ENCODE measurements at places on chromosomes 6 and 20.

DNA sequence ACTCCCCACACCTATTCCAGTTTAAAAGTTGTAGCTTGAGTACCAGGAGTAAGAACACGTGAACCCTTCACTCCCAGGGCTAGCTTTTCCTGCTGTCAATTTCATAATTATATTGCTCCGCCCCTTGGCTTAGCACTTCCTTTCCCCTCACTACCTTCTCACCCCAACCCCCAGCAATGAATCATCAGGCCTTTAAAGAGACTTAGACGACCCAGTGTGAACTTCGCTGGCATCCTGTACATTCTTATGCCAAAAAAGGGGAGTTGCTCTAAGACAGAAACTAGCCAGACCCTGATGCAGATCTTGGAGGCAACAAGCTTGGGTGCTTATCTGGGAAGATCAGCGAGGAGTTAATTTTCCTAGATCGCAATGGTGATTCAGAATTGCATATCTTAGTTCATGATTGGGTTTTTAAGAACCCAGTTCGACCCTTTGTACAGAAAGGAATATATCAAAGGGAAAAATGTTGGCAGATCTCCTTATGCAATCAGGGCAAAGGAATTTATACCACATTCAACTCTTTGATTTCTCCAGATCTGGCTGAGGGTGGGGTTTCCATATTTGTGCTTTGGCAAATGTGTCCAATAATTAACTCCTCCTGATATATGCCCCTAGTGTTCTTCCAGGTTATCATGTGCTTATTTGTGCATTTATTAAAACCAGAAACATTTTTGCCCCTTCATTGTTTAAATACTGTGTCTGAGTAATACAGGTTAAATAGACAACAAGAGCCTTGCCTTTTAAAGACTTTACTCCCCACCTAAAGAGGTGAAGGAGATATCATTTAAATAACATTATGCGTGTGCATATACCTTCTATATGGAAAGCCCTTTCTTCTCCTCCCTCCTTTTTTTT is 8.1 kb upstream of the ATXN1 start:
- DNase-seq = no peak

GRCh38 chr6:42915732-42916131 is at the start of gene PTCRA:
Gene PTCRA (plus strand): TSS chr6:42916053. CDS start chr6:42916070, 17 bp downstream.
- no peak for DNase-seq

DNA sequence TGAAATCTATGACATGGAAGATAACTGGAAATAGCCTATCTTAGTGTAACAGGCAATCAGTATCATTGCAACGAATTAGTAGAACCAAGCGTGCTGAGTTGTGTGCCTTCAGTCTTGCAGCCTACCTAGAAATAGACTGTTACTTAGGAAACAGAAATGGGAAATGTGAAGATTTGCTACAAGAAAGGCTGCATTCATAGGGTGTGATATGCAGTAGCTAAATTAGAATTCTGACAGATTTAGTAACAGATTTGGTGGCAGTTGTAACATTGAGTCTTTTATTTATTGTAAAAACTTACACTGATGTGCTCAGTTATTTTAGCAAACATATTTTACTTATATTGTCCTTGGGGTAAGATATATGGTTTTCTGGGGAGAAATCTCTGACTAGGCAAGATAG is 56.2 kb downstream of the MAP7 start:
- no peak for DNase-seq

GRCh38 chr20:45041464-45042337 is 59.2 kb downstream of the KCNS1 start:
- DNase-seq = no peak

DNA sequence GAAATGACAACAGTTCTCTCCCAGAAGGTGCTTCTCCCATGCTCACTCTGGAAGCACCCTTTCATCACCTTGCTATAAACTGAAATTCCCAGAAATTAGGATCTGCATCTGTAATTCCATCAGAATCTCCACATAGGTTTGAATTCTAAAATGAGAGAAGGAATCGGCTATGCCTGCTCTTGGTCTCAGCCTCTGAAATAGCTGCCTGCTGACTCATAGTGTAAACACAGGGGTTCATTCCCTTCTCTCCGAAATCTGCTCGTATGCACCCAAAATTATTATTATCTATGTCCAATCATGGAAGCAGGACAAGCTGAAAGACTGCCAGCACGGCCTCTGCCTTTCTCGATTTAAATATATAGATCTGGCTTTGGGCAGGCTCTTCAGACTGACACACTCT is 74.6 kb upstream of the TAB2 start:
- DNase-seq = no peak

- DNase-seq = no peak
These were observed 2.6 kb upstream of the BPI start for GRCh38 chr20:38301309-38301708.

GRCh38 chr20:46031701-46032254 is 2.8 kb downstream of the SLC12A5 start:
- peak; percentile 80 for DNase-seq

DNA sequence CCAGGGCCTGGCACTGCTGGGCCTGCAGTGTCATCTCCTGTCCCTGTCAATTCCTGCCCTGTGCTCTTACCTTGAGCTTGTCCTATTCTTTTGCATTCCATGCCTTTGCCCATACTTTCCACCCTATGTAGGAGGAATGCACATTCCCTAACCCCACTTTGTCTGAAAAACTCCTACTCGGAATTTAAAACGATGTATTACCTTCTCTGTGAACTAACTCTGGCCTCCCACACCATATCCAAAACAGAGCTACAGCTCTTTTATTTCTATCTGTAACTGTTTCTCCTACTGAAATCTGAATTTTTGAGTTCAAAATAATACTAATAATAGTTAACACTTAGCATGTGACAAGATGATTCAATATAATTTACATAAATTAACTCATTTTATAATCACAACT is 353.7 kb downstream of the FRK start:
- no peak for DNase-seq

DNA sequence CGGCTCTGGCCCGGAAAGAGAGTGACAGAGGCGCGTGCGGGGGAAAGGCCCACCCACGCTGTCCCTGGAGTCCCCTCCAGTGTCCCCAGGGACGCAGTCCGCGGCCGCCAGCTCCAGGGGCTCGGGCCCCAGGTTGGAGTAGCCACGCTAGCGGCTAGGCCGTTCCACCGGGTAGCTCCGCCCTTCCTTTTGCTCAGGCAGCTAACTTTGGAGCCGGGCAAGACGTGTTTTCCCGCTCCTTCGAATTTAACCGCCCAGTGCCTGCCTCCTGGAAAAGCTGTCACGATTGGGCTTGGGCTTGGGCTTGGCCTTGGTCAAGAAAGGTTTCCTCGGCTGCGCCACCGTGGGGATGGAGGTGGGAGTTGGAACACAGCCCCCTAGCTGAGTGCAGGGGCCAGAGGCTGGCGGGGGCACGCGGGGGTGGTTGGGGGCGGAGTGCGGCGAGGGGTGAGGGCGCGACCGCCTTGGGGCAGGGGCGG is 4.7 kb downstream of the LINC00237 start:
- DNase-seq = no peak

- DNase-seq = no peak
These were observed 166.4 kb upstream of the RNF217 start for GRCh38 chr6:124795643-124796463.

DNA sequence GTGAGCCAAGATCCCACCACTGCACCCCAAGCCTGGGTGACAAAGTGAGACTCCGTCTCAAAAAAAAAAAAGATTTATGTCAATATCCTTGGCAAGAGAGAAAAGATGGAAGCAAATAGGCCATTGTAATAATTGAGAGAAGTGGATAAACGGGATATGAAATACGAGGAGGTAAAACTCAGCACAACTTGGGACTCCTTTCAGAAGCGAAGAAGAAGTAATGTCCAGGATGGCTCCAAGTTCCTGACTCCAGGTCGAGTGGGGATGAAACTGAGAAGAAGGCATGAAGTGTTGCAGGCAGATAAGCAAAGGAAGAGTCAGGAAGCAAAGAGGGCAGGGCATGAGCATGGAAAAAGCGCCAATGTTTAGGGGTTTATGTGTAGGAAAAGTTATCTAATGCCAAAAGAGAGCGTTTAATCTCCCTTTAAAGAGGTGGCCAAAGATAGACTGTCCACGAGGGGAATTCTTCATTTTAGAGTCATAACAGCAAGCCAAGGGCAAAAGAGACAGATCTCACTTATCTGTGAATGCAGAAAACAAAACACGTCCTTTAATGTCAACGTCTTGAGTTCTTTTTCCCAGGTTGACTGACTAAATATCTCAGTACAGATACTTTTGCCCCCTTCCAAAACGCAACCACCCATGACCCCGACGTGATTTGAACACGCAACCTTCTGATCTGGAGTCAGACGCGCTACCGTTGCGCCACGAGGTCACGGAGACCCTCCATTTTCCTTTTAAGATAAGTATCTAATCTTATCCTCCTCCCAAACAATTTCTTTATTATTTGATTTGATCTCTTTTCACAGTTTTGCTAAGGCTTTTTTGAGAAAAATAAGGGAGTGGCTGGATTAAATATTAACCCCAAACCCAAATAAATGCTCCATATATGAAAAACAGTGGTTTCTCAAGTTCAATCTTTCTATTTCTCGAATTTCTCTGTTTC is 46.3 kb upstream of the BTN3A2 start:
- DNase-seq = no peak

DNA sequence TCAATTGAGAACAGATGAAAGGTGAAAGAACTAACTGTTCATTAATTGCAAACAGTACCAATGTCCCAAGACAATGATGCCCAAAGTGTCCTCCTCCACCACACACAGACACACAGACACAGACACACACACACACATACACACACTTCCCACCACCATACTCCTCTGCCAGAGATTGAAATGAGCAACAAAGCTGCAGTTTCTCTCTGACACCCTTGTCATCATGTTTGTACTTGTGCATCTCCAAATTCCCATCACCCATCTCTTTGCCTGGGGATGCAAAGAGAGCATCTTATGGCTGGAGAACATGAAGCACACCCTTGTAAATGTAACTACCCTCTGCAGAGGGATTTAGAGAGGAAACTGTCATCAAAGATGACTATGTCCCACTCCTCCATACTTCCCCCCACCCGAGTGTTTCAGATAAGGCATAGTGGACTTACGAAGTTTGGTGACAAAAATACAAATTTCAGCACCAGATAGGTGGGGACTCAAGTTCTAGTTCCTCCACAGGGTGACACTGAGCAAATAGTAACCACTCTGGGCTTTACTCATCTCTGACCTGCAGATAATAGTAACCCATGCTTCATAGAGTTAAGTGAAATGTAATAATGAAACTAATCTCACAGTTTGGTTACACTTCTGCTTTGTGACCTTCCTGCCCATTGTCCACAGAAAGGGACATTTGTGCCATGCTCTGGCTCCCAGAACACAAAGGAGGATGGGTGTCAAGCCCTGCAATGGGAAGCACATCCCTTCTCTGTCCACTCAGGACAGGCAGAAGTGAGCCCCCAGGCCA is 8.7 kb downstream of the MAFB start:
- DNase-seq = no peak

DNA sequence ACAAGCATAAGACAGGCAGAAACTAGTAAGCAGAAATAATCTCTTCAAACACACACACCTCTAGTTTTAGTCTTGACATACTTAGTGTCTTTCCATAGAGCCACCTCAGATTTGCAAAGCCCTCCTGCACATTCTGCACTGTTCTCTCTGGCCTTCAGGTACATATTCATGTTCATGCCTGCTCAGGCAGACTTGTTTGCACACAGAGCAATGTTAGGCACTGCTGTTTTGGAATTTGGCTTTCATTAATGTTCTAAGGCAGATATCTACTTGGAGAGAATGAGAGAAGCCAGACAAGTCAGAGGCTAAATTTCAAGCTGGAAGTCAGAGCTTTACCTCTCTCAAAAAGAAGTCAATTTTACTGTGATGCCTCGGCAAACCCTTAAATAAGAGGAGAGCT is 21.3 kb upstream of the DST start:
- DNase-seq = no peak

GRCh38 chr20:21559305-21559704 is 45.4 kb upstream of the NKX2-2 start:
- DNase-seq = no peak

DNA sequence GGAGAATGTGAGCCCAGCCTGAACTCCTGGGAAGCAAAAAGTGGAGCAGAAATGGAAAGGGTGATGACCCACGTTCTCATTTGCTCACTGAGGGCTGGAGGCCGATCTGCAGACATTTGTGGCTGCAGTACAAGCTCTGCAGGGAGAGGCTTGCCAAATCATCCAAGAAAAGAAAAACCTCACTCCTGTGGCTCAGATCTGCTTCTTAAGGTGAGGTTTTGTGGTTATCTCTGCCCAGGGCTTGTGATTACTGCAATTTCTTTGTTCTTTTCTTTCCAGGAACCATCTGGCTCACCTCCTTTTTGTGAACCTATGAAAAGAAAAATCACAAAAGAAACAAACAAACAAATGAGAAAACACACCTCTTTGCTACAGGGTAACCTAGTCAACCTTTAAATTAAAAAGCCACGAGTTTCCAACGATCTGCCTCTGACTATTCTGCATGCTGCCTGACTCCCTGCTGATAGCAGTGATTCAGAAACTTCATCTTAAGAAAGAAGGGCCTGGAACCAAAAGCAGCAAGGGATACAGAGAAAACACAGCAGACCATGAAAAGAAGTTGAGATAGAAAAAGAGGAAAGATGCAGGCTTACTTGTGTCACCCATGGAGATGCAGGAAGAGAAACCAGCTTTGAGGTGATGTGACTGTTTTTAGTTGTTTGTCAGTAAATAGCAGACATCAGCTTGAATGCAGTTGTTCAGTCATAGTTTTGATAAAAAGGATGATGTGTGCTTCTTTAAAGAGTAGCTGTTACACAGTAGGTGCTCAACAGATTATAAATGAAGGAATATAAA is 165.1 kb downstream of the LMBRD1 start:
- DNase-seq = no peak

DNA sequence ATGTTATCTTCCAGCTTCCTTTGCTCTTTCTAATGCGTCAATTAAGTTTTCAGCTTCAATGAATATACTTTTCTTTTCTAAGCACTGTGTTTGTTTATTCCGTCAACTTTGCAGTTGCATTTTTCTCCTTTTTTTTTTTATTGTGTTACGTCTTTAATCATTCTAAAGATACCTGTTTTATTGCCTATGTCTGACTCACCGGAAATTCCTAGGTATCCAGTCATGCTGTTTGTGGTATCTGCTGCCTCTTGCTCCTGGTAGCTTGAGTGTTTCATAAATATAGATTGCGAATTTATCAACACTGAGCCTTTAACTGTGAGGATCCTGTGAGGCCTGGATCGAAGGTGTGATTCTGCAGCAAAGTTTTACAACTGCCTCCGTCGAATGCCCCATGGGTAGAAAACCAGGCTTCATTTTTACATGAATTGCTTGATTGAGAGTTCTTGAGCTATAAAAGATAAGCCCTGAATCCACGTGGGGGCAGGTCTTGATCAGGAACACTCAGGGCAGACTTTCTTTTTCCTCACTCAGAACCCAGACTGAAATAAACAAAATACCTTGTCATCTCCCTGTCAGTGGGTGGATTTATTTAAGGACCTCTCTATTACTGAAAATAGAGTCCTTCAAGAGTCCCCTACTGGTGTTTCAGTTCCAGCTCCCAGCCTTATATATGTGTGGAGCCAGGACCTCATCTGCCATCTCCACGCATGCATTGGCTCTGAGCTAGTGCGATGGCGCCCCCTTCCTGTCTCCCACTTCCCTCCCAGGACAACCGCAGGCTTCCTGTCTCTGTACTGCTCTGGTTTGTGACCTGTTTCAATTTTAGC is 60.1 kb upstream of the LRRC1 start:
- DNase-seq = no peak

GRCh38 chr6:137801352-137802114 is 65.5 kb upstream of the TNFAIP3 start:
- DNase-seq = no peak

Data from D721Med (cell line).